ENCODE measurements at places on chromosomes 3 and 15.

DNA sequence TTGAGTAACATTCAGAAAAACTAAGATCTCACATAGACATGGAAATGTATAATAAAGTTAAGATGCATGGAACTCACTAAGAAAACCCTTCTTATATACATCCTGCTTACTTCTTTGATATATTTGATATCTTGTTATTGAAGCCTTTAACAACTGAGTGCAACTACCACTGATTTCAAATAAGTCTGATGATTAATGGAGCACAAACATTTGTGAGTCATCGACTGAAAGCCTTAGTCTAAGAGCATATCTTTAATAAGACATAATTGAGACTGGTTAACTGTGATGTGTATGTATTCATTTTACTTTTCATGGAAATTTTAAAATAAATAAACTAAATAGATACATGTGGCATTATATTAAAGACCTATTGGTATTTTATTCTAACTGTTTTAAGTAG lies 740.5 kb downstream of the EPHA3 start:
- no peak for DNase-seq

DNA sequence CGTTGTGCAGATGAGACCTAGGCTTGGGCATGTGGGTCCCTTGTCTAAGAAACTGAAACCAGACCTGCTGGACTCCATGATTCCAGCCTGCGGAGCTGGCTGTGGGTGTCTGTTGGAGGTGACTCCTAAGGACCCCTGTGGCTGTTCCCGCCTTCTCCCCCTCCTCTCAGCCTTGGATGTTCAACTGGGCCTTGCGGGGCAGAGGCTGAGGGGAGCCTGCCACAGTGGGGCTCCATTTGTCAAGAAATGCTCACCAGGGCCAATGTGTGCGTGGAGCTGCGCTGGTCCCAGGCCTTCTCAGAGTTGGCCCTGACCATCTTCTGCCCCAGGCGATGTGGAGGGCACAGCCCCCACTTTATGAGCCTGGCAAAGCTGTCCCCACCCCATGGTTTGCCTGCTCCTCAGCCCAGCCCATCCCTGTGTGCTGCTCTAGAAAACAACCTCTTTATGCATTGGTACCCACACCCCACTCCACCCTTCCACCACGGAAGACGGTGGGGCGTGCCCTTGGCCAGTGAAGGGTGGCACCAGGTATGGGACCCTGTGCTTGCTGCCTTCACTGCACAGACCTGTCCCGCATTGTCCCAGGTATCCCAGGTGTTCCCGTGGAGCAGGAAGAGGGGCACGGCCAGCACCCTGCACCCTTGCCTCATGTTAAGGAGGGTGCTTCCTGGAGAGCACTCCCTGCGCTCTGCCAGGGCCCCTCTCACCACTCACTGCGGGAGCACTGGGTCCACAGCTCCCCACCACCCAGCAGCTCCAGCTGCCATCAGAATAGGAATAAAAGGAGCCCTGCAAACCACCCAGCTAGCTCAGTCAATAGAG lies 7.9 kb downstream of the MESP2 start:
- no peak for DNase-seq

- DNase-seq = no peak
Measured at GRCh38 chr15:79700951-79701480, 195.8 kb downstream of the MTHFS start.

DNA sequence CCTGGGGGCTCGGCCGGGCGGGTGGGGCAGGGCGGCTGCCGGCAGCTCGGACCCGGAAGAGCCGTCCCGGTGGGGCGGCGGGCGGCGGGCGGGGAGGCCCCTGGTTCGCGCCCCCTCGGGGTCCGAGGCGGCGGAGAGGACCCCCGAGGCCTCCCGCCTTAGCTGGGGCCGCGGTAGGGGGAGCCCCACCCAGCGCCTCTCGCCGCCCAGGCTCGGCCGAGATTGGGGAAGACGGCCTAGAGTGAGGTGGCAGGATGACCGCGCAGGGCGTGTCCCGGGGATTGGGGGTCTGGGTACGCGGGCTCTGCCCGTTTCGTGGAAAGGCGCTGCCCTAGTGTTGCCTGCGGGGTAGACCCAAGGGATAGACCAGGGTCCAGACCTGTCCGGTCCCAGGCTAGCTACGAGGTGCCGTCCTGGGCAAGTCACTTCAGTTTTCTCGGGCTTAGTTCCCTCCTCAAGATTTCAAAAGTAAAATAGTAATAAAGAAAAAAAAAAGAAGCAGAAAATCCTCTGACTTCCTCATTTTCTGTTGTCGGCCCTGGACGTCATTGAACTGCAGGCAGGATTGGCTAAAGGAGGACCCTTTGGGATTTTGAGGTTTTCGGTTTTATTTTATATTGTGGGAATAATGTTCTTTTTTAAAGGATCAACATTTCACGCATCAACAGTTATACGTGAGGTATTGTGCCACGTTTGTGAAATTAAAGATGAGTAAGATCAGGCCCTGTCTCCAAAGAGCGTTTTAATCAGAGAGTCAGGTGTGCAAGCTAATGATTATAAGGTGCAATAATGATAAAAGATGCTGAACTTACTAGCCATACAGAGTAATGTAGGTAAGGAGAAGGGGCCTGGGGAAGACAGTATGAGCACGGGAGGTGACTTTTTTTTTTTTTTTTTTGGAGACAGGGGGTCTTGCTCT lies 679 bp downstream of the IQGAP1 start:
- no peak for DNase-seq

DNA sequence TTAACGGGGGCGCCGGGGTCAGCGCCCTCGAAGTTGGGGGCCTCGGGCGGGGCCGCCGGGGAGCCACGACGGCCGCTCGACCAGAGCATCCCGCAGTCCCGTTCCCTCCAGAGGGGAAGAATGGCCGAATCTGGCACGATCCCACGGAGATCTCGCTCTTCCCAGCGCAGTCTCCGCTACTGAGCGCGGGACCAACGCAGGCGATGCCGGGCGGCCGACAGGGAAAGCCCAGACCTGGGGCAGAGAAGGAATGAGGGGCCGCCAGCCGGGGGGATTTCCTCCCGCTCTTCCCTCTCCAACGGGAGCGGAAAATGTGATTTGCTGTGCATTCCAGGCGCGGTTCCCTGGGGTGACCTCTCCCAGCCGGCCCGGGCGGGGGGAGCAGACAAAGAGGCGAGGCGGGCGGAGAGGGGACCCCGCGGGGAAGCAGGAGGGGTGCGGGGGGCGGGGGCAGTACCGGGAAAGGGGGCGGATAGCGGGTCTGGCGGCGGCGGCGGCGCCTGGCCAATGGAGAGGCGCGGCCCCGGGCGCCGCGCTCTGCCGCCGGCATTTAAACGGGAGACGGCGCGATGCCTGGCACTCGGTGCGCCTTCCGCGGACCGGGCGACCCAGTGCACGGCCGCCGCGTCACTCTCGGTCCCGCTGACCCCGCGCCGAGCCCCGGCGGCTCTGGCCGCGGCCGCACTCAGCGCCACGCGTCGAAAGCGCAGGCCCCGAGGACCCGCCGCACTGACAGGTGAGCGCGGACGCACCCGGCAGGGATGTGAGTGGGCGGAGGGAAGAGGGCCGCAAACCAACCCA lies at the start of gene GREM1:
TSS of gene GREM1 (plus strand) at position 579 of the 801 bp plus-strand sequence. CDS start 12,687 bp downstream, outside the sequence.
- peak; percentile 8 for DNase-seq
